Airway epithelial cell (primary cell): ENCODE measurements at places on chromosomes 4 and X. TPM values are rescaled to one million over a fixed set of nuclear protein-coding genes. Genes with fewer than 3 reads are reported as not detected.

The STBD1 gene
- total RNA-seq: 1.1 and 2.1 TPM in 2 replicates

The ARX gene
- not detected in 2 replicates for total RNA-seq

The VCX3A gene
- not detected in 2 replicates for total RNA-seq

The RBM47 gene
- total RNA-seq: 32.1 and 44.1 TPM in 2 replicates

The GCNA gene
- 0.35 and 1.6 TPM in 2 replicates for total RNA-seq
